Vagina (tissue), 2 donors: ENCODE measurements at places on chromosomes 12 and 14. TPM values are rescaled to one million over a fixed set of nuclear protein-coding genes. Genes with fewer than 3 reads are reported as not detected.

The RACGAP1 gene
- total RNA-seq, result 19.2 TPM

The PTPRO gene
- 0.49 TPM for total RNA-seq

The FBRSL1 gene
- total RNA-seq, result 11.0 TPM

The TMPRSS12 gene
- total RNA-seq, result not detected

The FAM222A gene
- 1.5 TPM for total RNA-seq

The ADGRD1 gene
- total RNA-seq, result 35.8 TPM

GRCh38 chr12:49255857-49256637, 8.8 kb upstream of the TUBA1C start:
- no peak for DNase-seq

DNA sequence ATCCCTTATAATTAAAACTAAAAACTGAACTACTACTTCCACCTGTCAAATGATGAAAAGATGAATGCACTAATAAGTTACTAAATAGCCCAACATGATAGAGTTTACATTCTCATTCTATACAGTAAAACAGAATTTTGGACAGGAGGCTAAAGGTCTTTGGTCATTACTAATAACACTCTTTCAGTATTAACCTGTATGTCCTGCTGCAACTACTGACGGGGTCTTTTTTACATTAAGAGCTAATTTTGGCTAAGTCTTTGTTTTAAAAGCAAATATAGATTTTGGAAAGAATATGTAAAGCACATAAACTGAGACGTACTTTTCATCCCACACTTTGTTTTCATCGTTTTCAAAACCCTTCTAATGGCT, 175.4 kb upstream of the CDKN3 start:
- no peak for DNase-seq

DNA sequence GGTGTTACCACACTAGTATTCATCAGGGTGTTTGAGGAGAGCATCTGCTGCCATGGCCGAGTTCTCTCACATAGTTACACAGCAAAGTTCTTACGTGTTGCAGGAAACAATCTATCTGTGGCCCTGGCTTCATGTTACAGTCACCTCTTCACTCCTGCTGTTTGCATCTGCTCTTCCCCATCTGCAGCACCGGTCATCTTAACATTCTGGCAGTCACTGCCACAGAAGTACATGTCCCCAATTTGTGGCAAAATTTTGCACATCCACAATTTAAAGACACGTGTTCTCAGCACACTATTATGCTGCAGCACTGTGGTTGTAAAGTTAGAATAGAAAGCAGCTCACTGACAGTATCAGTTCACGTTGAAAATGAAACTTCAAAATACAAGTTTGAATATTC, 23.2 kb downstream of the MAPK1IP1L start:
- DNase-seq, result no peak

GRCh38 chr12:5988659-5989116, 43.6 kb upstream of the ANO2 start:
- peak; percentile 79 for DNase-seq
